Fibroblast of lung (primary cell): ENCODE measurements at places on chromosomes 5 and 9.

- no peak for DNase-seq
Observed at GRCh38 chr5:147349241-147349640, 114.4 kb downstream of the STK32A start.

DNA sequence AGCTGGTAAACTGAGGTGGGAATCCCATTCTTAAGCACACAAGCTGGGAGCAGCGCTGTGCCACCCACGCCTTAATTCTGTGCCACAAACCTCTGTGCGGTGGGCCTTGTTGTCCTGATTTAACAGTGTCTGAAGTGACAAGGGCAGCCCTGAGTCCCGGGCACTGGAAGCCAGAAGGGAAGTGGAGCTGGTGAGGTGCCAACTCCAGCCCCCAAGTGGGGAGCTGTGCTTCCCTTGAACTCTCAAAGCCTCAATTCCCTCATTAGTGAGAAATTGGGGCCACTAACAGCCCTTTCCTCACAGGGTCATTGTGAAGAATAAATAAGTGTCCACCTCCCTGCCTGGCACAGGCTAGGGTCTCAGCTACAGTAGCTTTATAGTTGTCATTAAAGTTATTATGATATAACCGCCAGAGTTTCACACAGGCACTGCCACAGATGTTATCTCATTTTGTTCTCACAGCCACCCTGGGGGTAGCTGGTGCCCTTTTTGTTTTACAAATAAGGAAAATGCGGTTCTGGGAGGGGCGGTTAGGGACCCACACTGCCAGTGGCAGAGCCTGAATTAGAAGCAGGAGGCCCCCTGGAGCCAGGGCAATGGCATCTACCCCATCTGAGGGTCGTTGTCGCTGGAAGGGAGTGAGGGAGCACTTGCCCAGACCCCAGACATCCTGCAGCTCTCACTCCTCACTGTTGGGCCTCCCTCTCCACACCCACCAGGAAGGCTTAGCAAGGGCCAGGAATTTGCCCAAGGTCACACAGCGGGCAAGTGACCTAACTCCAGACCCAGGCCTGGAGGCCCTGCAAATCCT lies 2.1 kb upstream of the TLX3 start:
- no peak for DNase-seq

GRCh38 chr5:116577064-116577788 lies 2.6 kb upstream of the SEMA6A start:
- no peak for DNase-seq

- peak; percentile 21 for DNase-seq
Observed at GRCh38 chr5:45376417-45376816, 319.8 kb downstream of the HCN1 start.

- peak; percentile 63 for DNase-seq
Observed at GRCh38 chr5:142978726-142979125, 208.5 kb downstream of the ARHGAP26 start.
